ENCODE measurements at places on chromosomes 16 and 17.

- DNase-seq = no peak
Measured at GRCh38 chr17:78126895-78127238, 1.7 kb downstream of the TMC6 start.

- DNase-seq = no peak
Measured at GRCh38 chr16:67649494-67649931, 4.6 kb downstream of the CARMIL2 start.

- no peak for DNase-seq
Measured at GRCh38 chr17:74608511-74608910, 15.0 kb downstream of the CD300E start.

- no peak for DNase-seq
Measured at GRCh38 chr16:73019457-73020362, 28.2 kb downstream of the ZFHX3 start.

GRCh38 chr16:2015117-2015946 is 4.3 kb upstream of the NPW start:
- DNase-seq = no peak

DNA sequence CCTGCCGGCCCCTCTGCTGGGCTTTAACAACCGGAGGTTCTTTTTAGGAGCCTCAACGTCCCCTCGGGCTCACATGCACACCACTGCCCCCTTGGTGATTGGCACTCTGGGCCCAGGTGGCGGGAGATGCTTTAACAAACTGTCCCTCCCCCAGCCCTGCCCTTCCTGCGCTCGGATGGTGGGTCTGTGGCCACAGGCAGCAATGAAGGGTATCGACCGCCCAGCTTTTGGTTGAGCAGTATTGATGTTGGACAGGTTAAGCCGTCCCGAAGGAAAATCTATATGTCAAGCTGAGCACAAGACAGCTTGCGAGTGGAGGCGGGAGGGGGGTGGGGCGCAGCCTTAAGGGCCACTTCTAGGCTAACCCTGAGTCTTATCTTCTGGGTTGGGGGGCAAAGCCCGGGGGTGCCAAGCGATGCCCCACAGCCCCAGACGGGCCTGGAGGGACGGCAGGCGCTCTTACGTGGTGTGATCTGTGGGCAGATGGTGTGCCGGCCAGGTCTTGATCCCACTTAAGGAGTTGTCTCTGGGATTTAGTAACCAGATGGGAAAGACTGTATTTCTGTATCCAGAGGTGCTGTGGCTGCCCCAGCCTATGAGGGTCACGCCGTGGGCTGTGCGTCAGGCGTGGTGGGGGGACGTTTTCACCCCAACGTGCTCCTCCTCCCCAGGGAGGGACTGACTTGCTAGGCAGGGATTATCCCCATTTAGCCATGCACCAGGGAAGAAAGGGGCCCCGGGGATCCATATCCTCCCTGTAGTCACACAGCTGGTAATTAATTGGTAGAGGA is 6.2 kb downstream of the GSE1 start:
- DNase-seq = no peak

Data from NCI-H1694 (cell line).